ENCODE measurements at places on chromosomes 16 and 17.

GRCh38 chr17:62592341-62593099 lies 35.0 kb upstream of the MRC2 start:
- DNase-seq, result no peak

DNA sequence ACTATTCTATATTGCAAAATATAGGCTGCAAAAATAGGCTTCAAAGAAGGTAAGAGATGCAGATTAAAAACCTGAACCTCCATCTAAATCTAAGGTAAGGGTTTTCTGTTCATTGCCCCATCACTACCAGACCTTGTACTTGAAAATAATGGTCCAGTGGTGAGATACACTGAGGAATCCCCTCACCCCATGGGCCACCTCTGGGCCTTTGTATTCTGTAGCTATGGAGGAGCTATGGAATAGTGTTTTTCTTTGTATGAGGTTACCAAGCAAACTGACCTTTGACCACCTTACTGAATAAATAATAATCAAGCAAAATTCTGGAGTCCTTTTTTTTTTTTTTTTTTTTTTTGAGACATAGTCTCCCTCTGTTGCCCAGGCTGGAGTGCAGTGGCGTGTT lies 4.8 kb upstream of the UBE2Z start:
- DNase-seq, result no peak

DNA sequence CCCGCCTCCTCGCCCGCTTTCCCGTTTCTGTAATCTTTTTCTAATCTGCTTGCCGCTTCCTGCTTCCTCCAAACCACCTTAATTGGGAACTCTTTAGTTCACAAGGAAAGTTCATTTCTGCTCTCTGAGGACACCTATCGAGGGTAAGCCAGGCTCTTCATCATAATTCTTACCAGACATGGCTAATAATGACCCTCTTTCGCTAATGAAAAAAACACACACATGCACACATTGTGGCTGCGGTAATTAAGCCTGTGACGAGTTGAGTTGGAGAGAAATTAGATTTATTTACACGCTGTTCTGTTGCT lies 100.6 kb downstream of the ZNF423 start:
- DNase-seq, result no peak

- DNase-seq, result no peak
Measured at GRCh38 chr17:17703140-17703919, 22.1 kb downstream of the RAI1 start.

DNA sequence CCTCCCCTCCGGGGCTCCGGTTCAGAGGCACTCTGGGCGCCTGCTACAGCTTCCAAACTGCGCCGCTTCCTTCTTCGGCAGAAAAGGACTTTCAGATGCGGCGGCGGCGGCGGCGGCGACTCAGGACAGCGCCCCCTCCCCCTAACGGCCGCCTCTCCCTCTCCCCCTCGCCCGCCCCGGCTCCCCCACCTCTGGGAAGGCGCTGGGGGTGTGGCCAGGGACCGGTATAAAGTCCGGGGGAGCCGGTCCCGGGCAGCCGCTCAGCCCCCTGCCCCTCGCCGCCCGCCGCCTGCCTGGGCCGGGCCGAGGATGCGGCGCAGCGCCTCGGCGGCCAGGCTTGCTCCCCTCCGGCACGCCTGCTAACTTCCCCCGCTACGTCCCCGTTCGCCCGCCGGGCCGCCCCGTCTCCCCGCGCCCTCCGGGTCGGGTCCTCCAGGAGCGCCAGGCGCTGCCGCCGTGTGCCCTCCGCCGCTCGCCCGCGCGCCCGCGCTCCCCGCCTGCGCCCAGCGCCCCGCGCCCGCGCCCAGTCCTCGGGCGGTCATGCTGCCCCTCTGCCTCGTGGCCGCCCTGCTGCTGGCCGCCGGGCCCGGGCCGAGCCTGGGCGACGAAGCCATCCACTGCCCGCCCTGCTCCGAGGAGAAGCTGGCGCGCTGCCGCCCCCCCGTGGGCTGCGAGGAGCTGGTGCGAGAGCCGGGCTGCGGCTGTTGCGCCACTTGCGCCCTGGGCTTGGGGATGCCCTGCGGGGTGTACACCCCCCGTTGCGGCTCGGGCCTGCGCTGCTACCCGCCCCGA lies at the start of gene IGFBP4:
Gene IGFBP4 (plus strand): TSS at position 255 of the 792 bp plus-strand sequence. CDS start 286 bp downstream, at position 541.
- peak; percentile 94 for DNase-seq

DNA sequence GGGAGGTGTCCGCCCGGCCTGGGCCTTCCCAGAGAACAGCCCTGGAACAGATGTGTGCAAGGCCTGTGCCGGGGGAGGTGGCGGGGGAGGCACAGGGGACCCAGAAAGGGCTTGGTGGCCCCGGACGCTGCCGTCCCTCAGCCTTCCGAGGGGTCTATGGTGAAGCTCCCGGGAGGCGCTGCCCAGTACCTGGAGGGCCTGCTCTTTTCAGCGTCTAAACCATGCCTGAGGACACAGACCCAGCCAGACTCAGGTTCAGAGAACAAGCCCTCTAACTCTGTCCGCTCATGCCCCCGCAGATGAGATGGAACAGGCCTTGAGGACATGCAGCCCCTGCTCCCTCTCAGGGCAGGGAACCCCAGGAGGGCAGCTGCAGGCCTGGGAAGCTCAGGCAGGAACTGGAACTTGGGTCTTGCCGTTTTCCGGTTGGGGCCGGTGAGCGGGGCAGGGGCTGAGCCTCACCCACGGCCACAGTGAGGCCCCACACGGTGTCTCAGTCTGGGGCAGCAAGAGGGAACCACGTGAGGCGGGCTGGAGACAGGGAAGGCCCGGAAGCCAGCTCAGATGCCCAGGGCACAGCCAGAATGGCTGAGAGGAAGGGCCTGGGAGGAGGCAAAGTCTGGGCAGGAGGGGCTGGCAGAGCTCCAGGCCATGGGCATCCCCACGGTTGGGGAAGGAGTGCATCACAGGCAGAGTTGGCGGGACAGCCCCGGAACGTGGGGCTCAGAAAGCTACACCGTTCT lies 12.5 kb downstream of the SLC16A3 start:
- DNase-seq, result no peak
